ENCODE measurements at places on chromosomes 2 and 18.
A peak's percentile ranks its signal among the peaks of the same experiment; 100 is the strongest.

DNA sequence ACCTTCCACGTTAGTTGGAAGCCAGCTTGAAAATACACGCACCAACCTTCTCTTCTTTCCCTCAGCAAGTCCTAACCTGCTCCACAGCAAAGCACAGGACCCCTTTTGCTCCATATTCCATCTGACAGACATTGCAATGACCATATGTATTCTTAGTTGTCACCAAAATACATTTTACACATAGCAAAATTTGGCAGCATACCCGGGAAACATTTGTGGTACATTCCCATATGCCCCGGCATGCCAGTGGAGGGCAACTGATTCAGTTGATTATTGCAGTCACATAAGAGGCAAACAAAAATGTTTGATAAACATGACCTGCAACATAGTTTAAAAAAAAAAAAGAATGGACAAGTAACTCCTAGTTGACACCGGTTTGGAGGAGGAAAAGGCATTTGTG, 202.1 kb upstream of the UBE2E3 start:
- DNase-seq = no peak

- DNase-seq = no peak
Measured at GRCh38 chr2:229343661-229344060, 72.6 kb upstream of the PID1 start.

- no peak for DNase-seq
Measured at GRCh38 chr2:32632089-32632488, 4.2 kb downstream of the TTC27 start.

DNA sequence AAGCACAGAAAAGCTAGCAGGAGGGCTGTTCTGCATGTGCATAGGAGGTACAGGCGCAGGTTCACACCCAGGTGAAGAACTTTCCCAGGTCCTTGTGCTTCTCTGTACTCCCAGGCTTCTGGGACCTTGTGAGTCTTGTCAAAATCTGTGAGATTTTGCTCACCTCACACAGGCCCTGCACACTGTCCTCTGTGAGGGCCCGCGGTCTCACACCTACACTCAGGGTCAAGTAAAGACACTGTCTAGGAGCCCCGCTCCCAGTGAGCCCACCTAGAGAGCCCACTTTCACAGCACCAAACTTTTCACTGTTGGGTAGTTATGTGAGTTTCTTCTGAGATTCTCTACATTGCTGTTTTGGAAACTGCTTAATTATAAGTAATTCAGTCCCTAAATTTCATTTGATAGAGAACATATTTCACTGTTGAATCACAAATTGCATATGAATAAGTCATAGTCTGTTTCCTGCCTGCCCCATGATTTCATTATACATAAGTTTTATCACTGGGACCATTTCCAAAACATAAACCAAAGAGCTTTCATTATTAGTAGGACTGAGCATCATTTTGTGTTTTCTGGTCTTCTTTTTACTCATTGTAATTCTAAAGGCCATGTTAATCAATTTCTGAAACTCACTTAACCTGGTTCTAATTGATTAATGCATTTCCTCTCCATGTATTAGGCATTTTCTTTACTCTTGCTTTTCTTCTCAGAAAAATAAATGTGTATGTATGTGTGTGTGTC, 234.2 kb upstream of the SPOPL start:
- DNase-seq = no peak

- no peak for DNase-seq
Measured at GRCh38 chr2:19356545-19357401, 1.6 kb downstream of the OSR1 start.

DNA sequence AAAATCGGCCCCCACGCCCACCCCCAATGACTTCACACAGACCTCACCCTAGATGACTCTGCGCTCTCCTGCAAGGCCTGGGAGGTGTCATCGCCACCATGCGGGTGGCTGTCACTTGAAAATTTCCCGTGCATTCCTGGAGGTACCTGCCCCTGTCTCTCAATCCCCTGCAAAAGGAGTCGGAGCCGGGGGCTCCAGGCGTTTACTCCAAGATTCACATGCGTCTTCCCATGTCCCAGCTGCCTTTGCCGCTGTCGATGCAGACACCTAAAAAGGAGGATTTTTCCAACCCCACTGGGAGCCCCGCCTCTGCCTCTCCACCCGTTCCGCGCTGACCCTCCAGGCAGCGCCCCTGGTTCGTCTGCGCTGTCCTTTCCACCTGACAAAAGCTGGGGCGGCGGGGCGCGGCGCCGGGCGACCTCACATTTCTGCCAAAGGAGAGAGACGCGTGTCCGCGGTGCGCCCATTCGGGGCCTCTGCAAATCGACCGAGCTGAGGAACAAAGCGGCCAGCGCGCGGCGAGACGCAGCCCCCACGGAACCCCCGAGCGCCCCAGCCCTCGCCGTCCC, 667 bp downstream of the REEP1 start:
- no peak for DNase-seq

GRCh38 chr18:574149-574860, 5.9 kb upstream of the CETN1 start:
- DNase-seq = no peak

DNA sequence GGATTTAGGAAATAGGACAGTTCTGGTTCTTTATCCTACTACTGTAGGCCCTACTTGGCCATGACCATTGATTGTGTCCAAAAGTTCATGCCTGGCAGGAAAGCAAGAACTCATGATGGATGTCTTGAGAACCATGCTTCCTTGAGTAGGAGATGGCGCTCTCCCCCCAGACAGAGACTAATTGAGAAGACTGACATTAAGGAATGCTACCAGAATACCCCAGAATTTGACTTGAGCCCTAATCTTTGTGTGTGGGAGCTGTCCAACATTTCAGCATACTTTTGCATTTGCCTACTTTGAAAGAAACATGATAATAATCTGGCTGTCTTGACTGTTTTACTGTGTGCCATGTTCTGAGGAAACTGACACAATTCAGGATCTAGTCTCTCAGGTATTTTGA, 23.3 kb downstream of the MAPRE3 start:
- DNase-seq = no peak

DNA sequence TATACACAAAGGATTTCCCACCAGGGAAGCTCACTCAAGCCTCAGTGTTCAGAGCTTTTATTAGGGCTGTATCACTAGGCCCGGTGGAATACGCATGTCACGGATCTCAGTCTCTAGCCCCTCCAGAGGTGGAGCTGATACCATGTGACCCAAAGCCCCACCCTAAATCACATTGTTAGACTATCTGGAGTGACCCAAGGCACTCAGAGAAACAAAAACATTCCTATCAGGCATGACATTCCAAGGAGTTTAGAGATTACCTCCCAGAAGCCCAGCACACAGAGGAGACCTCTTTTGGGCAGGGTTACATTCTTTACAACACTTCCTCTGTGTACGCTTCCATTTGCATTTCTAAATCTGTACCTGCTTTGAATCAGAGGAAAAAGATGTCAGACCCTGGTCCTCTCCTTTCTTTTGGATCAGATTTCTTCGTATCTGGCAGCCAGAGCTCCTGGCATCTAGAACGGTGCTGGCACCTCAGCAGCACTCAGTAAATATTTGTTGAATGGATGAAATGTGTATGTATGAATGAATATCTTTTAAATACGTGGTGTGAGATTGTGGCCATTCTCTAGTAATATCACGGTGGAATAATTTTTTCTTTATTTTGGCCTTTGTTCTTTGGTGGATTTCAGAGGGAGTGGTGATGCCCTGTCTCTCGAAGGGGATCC, 37.7 kb upstream of the SMAD2 start:
- no peak for DNase-seq

DNA sequence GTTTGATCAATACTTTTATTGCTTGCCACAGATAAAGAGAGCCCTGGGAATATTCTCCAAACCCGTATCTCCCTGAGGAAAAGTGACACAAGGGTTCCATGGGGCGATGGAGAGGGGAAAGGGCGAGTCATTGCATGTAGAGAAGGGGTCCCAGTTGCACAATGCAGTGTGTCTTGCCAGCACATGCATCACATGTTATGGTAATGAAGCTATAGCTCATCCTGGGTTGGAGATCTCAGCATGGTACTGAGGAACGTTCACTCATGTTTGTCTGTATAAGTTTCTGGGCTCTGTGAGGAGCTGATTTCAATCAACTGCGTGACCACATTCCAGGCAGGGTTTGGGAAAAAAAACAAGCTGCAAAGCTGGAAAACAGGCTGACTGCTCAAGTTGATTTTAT, 220.7 kb upstream of the MC4R start:
- DNase-seq = no peak

DNA sequence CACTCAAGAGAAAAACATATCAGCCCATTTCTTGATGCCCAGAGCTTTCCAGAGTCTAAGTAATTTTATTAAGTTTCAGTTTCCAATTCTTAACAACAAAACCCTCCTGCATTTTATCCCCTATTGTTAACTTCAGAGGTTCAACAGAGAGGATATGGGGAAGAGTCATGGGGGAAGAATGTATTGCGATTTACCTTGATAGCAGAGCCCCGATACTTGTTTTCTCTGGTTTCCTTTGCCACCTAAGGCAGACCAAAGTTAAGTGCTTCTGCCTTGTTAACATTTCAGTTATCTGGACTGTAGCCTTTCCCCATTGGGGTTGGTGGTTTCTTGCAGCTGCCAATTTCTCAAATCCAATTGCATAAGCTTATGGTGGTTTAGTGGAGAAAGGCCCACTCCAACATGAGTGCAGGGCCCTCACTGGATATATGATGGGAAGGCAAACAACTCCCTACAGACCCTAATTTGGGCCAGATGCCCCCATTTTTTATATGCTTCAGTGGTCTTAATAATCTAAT, 82.0 kb upstream of the ITGB6 start:
- no peak for DNase-seq

DNA sequence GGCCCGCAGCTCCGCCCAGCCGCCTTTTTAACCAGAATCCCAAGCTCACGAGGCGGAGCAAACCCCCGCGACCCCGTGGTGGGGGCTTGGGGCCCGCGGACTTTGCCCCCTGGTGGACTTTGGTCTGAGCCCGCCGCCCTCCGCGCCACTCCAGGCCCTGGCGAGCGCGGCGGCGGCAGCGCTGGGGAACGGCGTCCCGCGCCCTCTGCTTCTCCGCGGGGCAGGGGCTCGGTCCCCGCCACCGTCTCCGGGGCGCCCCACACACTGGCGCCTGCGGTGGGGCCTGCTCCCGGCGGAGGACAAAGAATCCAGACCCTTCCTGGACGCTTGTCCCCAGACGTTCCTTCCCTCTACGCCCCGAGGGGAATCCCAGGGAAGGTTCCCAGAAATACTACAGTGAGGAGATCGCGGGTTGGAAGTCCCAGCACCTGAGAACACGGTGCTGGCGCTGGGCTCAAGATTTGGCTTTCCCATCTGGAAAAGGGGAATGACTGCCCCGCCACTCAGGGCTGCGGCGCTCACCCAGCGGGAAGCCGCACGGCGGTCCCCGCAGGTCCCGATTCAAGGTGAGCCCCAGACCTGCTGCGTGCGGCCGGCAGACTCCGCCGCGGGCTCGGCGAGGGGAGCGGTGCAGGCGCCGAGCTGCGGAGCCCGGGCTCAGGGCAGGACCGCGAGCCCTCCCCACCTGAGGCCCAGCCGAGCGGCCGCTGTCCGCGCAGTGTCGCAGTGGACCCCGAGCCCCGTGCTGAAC, at the start of gene HAAO:
TSS of gene HAAO (minus strand) at position 1 of the 751 bp plus-strand sequence. CDS start 47 bp downstream, outside the sequence.
- no peak for DNase-seq

- peak; percentile 58 for DNase-seq
Measured at GRCh38 chr2:237968048-237968862, 1.4 kb downstream of the UBE2F start.

- no peak for DNase-seq
Measured at GRCh38 chr2:231355508-231356465, 39.7 kb upstream of the B3GNT7 start.

- no peak for DNase-seq
Measured at GRCh38 chr2:159683817-159684216, 28.5 kb upstream of the MARCHF7 start.

- no peak for DNase-seq
Measured at GRCh38 chr2:128753800-128754199, 435.1 kb upstream of the HS6ST1 start.

- DNase-seq = no peak
Measured at GRCh38 chr2:191412353-191412752, 167.1 kb downstream of the MYO1B start.

GRCh38 chr2:8567469-8568260, 114.2 kb upstream of the ID2 start:
- DNase-seq = no peak

GRCh38 chr2:234178330-234179030, 128.0 kb downstream of the SPP2 start:
- DNase-seq = no peak

DNA sequence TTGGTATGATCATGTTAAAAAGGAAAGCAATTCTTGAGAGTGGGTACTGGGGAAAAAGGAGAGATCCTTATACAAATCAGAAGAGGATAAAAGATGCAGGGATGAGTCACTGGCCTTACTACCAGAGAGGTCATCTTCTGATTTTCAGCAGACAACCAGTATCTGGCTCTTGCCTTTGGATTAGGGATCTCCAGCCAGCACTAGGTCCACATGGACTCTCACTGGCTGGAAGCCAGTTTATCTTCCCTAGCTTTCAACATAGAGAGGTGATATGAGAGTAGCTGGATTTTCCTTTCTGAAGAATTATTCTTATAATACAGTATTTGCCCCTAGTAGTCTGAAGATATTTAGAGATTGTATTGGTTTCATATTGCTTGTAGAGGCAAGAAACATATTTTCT, 30.2 kb downstream of the CERKL start:
- no peak for DNase-seq

GRCh38 chr18:62282188-62282629, 42.9 kb upstream of the TNFRSF11A start:
- DNase-seq = peak; percentile 27

DNA sequence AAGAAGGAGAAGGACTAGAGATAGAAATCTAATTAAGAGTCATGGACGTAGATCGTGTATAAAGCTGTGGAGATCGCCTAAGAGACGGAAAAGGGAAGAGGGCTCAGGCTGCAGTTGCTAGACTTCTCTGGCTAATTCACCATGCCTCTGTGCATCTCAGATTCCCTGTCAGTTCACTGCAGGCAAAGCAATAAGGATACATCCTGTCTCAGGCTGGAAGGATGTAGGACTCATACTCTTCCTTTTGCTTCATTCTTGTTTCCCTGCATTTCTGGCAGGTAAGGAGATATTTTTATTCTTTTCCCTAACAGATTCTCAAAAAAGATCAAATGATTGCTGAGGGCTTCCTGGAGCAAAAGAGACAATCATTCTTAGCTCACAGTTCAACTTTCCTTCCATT, 112.5 kb downstream of the AP1S3 start:
- DNase-seq = no peak

DNA sequence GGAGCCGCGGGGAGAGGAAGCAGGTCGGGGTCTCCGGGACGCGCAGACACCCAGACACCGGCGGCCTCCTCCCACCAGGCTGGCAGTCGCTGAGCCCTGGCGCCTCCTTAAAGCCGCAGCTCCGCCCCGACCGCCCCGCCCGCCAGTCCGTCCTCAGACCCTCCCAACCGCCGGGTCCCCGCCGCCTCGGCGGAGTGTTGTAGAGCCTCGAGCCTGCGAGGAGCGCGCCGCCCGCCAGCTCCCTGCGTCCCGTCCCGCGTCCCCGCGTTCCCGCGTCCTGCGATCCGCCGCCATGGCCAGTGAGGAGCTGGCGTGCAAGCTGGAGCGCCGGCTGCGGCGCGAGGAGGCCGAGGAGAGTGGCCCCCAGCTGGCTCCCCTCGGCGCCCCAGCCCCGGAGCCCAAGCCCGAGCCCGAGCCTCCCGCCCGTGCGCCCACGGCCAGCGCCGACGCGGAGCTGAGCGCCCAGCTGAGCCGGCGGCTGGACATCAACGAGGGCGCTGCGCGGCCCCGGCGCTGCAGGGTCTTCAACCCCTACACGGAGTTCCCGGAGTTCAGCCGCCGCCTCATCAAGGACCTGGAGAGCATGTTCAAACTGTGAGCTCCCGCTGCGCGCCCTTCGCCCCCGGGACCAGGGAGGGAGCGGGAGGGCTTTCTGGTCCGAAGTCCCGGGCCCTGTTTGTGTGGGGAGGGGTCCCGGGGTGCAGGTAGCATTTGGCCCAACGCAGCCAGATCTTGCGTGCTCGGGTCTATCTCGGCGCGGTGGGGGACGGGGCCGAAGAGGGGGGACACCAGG, at the start of gene EFHD1:
TSS of gene EFHD1 (plus strand) at position 192 of the 793 bp plus-strand sequence. CDS start at position 293, 101 bp downstream.
- peak; percentile 23 for DNase-seq
